ENCODE measurements at places on chromosomes 5 and 9.

DNA sequence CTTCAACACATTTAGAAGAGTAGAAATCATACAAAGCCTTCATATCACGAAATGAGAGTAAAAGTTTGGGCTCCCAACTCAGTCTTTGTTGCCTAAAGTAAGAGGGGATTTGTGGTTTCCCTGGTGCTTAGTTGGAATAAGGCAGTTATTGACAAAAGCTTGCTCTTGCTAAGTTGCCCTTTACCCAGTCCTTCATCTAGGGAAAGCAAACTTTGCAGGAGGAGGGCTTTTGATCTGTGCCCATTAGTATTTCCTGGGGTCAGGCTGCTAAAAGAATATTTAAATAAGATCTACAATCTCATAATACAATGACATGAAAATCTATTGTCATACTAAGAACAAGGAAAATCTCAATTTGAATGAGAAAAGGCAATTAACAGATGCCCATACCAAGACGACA lies 84.1 kb upstream of the ACO1 start:
- DNase-seq, result no peak

DNA sequence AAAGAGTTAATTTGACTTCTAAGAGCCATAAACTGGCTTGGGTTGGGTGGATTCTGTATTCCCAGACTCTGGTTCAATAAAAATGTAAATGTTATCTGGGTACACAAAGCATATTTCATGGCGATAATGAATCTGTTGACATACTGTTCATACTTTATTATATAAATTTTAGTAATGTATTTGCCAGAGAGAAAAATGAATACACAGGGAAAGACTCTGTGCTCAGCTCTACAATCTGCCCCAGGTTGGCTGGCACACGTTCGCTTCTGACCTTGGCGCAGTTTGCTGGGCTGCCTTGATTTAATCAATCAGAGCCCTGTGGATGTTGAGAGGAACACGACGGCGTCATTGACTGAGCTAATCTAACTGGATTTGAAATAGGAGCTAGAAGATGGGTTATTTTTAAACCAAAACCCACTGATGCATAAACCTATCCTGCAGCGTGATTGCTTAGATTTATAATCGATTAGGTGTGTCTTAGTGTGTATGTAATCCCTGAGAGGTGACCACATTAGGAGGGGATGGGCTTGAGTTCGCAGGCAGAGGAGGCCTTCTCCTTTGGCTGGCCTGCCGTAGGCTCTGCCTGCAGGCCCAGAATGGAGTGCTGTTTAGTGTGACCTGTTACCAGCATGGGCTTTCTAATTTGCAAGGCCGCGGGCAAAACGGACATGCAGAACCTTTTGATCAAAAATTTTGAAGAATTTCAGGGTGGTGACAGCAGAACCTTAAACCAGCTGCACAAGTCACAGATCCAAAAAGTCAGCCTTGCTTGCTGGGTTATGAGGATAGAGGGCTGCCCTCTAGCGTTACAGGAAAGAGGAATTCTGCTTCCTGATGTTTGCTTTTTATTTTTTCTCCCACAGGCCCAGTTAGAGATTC lies 3.9 kb upstream of the ADCY2 start:
- DNase-seq, result no peak

- DNase-seq, result no peak
Observed at GRCh38 chr5:173913686-173914321, 25.7 kb downstream of the CPEB4 start.

DNA sequence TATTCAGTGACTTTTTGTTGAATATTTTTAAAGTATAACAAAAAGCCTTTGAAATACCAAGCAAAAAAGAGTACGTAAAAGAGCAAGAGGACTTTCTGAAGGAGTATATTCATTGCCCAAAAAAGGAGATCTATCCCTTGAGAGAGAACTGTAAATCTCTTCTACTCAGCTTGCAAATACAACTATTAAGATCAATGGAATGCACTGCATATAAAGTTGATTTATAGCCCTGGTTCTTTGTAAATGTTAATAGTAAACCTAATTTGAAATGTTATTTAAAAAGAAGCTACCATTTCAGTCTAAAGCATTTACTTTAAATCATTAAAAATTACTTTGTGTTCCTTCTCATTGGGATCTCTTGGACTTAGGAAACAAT lies 168.1 kb downstream of the PDE4D start:
- DNase-seq, result no peak

GRCh38 chr5:107431536-107431935 lies 239.2 kb downstream of the EFNA5 start:
- no peak for DNase-seq

DNA sequence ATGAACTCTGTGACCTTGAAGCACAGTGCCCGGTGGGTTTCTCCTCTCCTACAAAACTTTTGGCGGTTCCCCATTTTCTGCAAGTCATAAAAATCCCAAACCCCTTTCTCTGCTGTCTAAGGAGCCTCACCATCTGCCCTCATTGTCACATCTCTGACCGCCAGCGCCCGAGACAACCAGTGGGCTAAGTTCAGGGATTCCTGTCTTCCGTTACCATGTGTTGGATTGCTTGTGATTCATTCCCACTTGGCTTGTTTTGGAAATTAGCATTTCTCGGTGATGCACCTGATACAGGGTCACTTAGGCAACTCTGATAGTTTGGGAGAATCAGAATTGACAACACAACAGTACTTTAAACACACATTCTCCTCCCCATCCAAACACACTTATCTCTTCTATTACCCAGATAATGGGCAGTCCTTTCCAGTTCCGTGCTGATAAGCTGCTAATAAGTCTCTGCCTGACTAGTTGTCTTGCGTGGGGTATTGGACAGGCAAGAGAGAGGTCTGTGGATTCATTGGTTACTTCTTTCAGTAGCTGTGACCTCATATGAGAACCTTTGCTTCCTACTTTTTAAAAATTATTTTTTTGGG lies 70.0 kb upstream of the KLF4 start:
- no peak for DNase-seq

GRCh38 chr5:58890265-58890664 lies 307.4 kb downstream of the RAB3C start:
- DNase-seq, result no peak

DNA sequence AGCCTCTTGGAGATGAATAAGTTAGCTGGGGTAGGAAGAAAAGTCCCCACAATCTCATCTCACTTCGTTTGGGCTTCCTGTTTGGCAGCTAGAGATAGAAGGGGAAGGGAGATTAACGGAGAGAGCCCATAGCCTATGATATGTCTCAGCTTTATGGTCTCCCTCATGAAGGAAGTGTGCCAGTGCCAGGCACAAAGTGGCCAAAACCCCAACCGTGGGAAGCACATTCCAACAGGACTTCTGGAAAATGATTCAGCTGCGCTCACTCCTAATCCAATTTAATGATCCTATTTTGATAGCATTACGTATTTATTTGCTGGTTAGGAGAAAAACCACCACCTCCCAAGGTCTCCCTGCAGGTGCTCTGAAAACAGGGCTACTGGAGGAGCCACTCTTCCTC lies 303.1 kb upstream of the CLINT1 start:
- no peak for DNase-seq

GRCh38 chr5:126723643-126724042 lies 53.3 kb upstream of the LMNB1 start:
- no peak for DNase-seq

DNA sequence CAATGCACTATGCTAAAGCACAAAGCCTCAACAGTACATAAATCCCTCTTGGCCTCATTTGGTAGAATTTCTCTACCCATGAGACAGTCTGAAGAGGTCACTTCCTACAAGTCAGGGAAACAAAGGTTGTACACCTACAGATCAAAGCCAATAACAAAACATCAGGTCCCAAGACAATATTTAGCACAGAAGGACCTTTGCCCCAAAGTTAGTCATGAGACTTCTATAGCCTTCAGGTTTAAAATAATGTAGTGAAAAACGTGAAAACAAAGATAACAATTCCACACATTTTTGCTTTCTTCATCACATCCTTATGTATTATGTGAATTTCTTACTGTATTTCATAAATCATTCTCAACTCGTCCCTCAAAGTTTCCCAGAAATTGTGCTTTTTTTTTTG lies 15.8 kb downstream of the AFF4 start:
- no peak for DNase-seq

DNA sequence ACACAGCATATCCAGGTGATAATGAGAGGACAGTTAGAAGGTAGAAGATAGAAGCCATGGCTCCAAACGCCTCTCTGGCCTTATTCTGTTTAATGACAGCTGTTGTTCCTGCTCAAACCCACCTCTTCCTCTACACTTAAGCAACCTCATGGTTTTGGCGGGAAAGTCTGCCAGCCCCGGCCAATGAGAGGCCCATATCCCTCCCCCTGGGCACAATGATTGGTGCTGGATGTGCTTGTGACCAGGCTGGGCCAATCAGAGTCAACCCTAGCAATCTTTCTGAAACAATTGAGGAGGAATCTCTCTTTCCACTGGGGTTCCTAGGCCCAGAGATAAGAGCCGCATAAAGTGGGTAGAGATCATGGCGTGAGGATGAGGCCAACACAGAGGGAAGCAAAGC lies 4.8 kb upstream of the GFI1B start:
- DNase-seq, result no peak

GRCh38 chr9:114016629-114017423 lies 61.3 kb downstream of the AMBP start:
- no peak for DNase-seq

GRCh38 chr5:127012916-127013315 lies 17.4 kb downstream of the MARCHF3 start:
- no peak for DNase-seq

- no peak for DNase-seq
Observed at GRCh38 chr9:87433853-87434252, 63.8 kb upstream of the DAPK1 start.

DNA sequence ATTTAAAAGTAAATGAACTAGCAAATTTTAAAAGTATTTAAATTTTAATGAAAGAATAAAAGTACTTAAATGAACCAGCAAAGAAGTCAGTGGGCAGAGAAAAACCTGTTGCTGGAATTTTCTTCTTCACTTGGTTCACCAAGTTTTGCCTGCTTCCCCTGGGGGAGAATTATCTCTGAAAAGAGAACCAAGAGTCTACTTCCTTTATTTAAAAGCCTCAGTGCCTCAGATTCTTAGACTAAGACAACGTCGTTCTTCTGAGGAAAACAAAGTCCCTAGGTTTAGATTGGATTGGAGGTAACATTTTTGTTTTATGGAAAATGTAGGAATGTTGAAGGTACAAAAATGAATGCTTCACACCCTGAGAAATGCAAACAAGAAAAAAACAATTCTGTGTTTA lies 7.4 kb upstream of the KLF4 start:
- DNase-seq, result no peak

GRCh38 chr5:15737871-15738664 lies 238.1 kb downstream of the FBXL7 start:
- no peak for DNase-seq

Measured in activated naive CD4-positive, alpha-beta T cell (primary cell).